ENCODE measurements at places on chromosomes 12 and 14.

DNA sequence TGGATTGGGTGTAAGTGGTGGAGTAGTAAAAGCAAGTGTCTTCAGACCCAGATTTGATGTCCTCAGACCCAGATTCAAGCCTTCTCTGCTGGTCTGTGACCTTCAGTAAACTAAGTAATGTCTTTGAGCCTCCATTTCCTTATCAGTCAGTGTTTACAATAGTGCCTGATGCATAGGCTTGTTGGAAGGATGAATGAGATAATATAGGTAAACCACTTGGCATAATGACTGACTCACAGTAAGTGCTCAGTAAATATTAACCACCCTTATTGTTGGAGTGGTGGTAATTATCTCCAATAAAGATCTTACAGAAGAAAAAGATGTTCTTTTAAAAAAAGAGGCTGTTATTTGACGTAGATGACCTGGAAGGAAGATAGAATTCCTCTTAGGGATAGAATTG lies 86.2 kb downstream of the IGF1 start:
- no peak for DNase-seq

GRCh38 chr12:52149651-52150241 lies 42.1 kb downstream of the KRT80 start:
- DNase-seq: peak; percentile 64

- DNase-seq: no peak
These were observed 527.7 kb downstream of the FUT8 start for GRCh38 chr14:65940056-65940735.

DNA sequence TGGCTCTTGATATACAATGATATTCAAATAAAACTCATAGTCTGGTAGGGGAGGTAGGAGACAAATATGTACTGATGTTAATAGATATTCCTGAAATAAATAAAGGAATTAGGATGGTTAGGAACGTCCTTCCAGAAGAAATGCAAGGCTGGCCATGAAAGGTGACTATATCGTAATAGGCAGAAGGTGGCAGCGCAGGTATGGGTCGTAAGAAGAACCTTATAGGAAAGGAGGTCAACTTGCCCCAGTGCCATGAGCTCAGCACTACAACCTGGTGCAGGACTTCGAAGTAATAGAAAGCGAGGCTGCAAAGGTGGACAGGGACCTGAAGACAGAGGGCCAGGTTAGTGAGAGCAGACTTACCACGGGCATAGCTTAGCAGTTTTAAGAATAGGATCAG lies 55.3 kb upstream of the FGD4 start:
- no peak for DNase-seq

DNA sequence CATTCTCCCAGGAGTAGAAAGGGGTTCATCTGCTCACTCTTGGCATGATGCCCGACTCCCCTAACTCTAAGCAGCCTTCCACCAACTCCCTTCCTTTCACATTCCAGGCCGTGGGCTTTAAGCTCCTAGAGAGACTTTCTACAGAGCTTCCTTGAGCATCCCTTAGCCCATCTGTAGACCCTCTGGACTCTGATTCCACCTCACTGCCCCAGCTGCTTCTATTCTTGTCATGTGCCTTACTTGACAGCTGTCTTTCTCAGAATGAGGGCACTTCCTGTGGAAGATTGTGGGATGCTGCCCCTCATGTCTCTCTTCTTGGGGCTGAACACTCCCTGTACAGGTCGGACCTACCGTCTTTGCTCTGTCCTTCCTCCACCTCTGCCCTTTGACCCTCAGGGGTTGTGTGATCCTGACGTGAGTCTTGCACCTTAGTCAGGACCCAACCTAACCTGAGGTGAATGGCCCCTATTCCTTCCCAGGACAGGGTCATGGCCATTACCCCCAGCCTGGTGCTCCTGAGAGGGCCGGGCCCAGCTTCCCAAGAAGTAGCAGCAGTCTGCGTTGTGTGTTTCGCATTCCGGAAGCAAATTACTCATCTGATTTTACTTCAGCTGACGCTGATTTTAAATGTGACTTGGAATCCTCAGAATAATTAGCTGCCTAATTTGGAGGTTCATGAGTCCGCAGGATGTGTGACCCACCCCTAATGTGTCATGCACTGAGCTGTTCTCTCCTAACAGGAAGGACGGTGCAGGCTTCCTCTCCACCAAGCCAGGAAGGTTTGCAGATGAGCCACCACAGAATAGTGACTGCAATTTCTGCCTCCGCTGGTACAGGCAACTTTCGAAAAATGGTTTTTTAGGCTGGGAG lies 2.7 kb upstream of the GALNT6 start:
- DNase-seq: peak; percentile 88

Data from fibroblast of skin of scalp (primary cell).